Esophagus squamous epithelium (tissue), 5 donors: ENCODE measurements at places on chromosomes 1 and 21.

GRCh38 chr1:222843469-222844410 is 28.9 kb downstream of the DISP1 start:
- no peaks in the 10 kb centered on the region for H3K36me3 ChIP-seq
- H3K27ac ChIP-seq: no peak overlapping the region
- H3K27me3 ChIP-seq: no peaks in the 10 kb centered on the region
- H3K4me3 ChIP-seq: no peak overlapping the region

DNA sequence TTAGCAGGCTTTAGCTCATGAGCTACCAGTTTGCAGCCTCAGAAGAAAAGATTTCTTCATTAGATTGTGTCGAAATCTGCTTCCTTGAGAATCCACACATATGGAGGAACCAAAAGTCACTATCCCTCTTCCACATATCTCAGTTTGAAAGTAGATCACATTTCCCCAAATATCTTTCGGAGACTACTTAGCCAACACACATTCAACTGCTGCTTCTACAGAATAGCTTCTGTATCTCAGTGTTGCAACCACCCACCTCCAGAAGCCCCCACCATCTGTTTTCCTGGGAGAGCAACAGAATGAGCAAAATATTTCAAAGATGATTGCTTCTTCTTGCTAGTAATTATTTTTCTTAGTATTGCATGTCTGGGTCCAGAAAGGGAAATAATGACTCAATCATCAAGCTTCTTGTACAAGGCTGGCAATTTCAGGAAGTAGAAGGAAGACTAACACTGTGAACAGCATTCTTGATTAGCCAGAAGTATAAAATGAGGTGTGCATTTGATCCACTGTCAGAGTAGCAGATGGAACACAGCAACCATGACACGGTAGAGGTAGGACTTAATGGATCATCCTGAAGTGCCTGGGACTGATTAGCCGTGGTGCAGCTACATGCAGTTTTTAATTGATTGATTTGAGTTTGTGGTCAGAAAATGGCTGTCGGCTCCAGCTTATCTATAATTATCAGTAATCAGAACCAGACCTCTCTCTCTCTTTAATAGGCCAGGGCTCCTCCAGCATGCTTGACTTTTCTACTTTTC is 24.9 kb downstream of the ZC3H11B start:
- no peaks in the 10 kb centered on the region for H3K36me3 ChIP-seq
- H3K4me3 ChIP-seq: no peak overlapping the region
- no peaks in the 10 kb centered on the region for H3K27me3 ChIP-seq
- H3K27ac ChIP-seq: peak overlapping the region; percentile 11
- peaks cover 5% of the 10 kb centered on the region for H3K4me1 ChIP-seq

GRCh38 chr1:228448372-228448771 is 31.7 kb upstream of the TRIM17 start:
- DNase-seq: no peak
- H3K4me3 ChIP-seq: no peak overlapping the region
- no peak overlapping the region for H3K27ac ChIP-seq
- H3K27me3 ChIP-seq: no peaks in the 10 kb centered on the region
- peaks cover 16% of the 10 kb centered on the region for H3K4me1 ChIP-seq

- no peak for DNase-seq
- H3K36me3 ChIP-seq: no peaks in the 10 kb centered on the region
- H3K27ac ChIP-seq: no peak overlapping the region
- H3K4me1 ChIP-seq: peaks cover 6% of the 10 kb centered on the region
- H3K4me3 ChIP-seq: no peak overlapping the region
- H3K27me3 ChIP-seq: no peaks in the 10 kb centered on the region
Measured at GRCh38 chr1:54120018-54120697, 32.6 kb downstream of the CDCP2 start.

DNA sequence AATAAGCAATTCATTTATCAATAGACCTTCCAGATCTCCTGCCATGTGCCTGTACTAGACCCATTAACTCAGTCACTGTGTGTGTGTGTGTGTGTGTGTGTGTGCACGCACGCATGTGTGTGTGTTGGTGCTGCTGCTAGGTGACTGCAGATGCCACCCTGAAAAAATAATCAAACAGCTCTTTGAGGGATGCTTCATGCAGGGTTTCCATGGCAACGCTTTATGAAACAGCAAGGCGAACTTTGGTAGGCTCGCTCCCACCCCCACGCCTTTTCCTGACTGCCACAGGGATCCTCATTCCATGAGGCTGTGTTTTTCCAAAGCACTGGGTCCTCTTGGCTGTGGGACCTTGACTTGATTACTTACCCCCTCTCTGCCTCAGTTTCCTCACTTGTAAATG is 94.0 kb downstream of the HMGB4 start:
- no peak for DNase-seq
- H3K36me3 ChIP-seq: no peaks in the 10 kb centered on the region
- H3K27ac ChIP-seq: no peak overlapping the region
- H3K4me1 ChIP-seq: no peaks in the 10 kb centered on the region
- no peaks in the 10 kb centered on the region for H3K27me3 ChIP-seq

GRCh38 chr1:47587891-47588582 is 150.2 kb downstream of the FOXD2 start:
- no peak overlapping the region for H3K27ac ChIP-seq
- H3K4me3 ChIP-seq: no peak overlapping the region
- DNase-seq: no peak

DNA sequence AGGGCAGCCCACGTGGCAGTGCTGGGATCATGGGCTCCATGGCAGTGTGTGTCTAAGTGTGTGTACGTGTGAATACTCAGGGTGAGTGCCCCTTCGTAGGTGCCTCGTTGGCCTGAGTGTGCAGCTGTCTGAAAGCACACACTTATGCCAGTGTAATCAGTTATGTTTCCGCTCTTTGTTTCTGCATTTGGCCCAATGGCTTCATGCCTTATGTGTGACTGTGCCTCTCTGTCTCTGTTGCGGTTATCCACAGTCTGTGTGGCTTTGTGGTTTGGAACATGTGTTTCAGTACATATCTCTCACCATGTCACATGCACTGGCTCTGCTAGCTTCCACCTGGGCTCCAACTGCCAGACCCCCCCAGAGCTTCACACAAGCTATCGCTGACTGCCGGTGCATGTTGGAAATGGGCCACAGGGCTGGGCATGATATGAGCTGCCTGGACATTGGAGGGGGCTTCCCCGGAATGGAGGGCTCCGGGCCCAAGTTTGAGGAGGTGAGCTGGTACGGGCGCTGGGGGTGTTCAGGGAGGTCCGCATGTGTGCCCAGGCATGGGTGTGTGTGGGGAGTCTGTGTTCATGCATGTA is 70.3 kb upstream of the TINAGL1 start:
- peaks cover under 1% of the 10 kb centered on the region for H3K4me1 ChIP-seq
- H3K27ac ChIP-seq: no peak overlapping the region
- no peak for DNase-seq
- H3K36me3 ChIP-seq: no peaks in the 10 kb centered on the region
- no peak overlapping the region for H3K4me3 ChIP-seq

DNA sequence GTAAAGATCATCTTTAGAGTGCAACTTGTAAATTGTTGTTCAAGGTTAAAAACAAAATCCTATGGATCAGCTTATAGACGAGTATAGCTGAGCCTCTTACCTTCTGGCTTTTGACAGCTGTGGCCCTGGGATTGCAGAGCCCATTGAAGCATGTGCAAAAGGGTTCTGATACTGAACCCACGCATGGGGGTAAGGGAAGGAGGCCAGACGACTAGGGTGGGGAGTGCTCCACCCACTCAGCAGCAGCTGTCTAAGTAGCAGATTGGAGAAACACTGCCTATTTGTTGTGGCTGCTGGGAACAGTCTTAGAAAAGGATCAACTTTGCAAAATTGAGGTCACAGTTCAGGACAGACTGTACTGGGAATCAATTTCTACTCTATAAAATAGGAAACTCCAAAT is 16.1 kb downstream of the CD101 start:
- peaks cover 12% of the 10 kb centered on the region for H3K4me1 ChIP-seq
- H3K36me3 ChIP-seq: no peaks in the 10 kb centered on the region
- no peaks in the 10 kb centered on the region for H3K27me3 ChIP-seq
- H3K27ac ChIP-seq: no peak overlapping the region

DNA sequence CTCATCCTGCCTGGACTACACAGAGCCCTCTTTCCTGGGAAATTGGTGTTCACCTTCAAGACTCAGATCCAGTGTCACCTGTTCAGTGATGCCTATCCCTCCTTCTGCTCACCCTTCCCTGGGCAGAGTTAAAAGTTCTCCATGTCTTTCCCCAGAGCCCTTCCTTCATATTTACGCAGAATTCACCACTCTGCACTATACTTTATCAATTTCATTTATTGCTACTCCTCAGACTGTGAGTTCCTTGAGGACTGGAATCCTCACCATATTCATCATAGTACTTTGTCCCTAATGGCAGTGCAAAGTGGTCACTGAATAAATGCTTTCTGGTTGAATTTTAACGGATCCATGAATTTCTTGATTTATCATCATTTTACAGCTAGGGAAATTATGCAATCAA is 300.0 kb downstream of the CHRM3 start:
- H3K4me1 ChIP-seq: no peaks in the 10 kb centered on the region
- no peak overlapping the region for H3K4me3 ChIP-seq
- no peak for DNase-seq
- no peaks in the 10 kb centered on the region for H3K27me3 ChIP-seq
